ENCODE measurements at places on chromosomes 6 and 20. TPM values are rescaled to one million over a fixed set of nuclear protein-coding genes. Genes with fewer than 3 reads are reported as not detected.
A peak's percentile ranks its signal among the peaks of the same experiment; 100 is the strongest.

GRCh38 chr6:13648850-13649249 is 33.7 kb downstream of the NOL7 start:
- no peak for DNase-seq

Gene TBX18
- total RNA-seq: 0.58 TPM

DNA sequence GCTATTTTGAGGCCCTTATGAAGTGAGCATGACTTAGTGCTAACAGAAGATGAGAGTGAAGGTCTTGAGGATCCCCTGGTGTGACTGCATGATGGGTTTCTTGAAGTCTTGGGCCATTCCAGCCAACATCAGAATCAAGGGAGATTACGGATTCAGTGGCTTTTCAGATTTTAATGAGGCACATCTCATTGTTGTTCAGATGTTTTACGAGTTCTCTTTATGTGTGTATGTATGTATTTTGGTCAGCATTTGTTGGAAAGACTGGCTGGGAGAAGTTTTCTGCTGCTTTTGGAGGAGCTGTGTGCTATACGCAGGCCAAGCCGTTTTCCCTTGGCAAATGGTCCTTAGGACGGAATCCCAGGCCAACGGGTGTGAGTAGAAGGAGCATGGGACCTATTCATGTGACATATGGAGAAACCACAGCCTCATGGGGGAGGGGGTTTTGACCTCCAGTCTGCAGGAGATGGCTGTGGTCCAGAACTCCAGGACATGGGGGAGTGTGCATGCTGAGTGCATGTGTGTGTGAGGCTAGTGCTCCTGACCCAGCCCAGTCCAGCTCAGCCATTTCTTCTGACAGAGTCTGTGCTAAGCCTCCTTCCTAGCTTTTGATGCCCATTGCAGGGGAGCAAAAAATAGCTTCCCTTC is 35.3 kb downstream of the CHMP4B start:
- no peak for DNase-seq

DNA sequence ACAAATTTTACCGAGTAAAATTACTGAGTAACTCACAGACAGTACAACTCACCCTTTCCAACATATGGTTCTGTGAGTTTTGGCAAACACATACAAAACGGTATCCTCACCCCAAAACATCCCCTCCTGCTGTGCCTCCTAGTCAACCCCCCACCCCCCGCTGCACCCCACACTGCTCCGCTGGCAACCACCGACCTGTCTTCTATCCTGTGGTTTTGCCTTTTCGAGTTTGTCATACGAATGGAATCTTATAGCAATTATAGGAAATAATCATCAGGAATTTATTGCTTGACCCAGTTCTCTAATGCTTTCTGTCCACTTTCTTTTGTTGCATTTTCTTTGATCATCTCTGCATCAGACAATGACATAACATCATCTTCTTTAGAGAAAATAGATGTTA is 312.3 kb downstream of the KIF16B start:
- DNase-seq: no peak

- no peak for DNase-seq
These were observed 196.5 kb upstream of the OPRM1 start for GRCh38 chr6:153842491-153842890.

GRCh38 chr20:35297155-35297554 is 4.9 kb upstream of the FAM83C start:
- no peak for DNase-seq

DNA sequence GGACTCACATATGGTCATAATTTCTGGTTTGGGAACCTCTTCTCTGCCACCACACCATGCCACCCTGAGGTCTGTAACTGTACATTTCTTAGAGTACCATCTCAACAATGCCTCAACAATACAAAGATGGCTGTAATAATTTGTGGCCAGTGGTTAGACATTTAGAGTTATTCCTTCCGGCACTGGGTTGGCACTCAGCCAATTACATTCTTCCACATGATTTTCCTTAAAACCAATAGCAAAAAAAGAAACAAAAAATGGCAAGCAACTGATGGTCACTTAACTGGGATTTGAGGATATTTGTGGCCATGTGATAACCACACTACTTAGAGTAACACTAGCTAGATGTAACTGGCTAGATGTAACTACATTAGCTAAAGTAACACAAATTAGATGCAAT is 79.9 kb downstream of the SEL1L2 start:
- DNase-seq: no peak

Gene TCP11
- total RNA-seq: 0.31 TPM

Gene HLA-DRB5
- total RNA-seq: 1.2 TPM

Gene PBOV1
- not detected for total RNA-seq

GRCh38 chr6:149545258-149545753 is 537 bp downstream of the PPIL4 start:
- DNase-seq: peak; percentile 54

DNA sequence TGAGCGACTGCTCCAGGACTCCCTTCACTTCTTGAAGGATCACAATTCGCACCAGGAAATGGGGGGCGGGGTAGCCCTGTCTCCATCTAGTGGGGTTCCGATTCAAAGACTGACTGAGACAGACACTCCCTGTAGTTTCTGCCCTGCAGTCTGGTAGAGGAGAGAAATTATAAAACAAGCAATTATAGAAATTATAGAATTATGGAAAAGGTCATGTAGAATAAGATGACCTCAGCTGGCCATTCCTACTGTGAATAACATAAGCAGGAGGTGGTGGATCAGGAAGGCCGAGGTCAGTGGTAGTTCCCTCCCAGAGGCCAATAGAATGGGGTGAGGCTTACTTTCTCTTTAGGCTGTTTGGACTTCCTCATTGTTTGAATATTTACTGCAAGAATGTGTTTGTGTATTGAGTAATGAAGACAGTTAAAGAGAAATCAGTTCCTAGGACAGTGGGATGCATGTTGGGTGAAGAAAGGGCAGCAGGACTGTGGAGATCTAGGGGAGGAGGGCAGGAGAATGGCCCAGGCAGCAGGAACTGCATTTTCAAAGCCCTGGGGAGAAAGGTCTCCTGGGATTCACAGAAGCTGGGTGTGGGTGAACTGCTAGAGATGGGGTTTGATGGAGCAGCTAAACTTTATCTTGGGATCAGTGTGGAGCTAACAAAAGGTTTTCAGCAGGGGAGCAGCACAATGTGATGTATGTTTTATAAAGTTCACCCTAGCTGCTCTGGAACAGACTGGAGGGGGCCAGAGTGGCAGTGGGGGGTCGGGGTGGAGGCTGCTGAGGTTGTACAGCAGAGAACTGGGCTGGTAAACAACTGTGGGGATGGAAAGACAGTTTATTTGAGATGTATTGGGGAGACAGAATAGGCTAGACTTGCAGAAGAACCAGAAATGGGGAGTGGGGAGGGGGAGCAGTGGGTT is 2.1 kb downstream of the ZNF341 start:
- DNase-seq: no peak

Gene EDN1
- 3.6 TPM for total RNA-seq
